ENCODE measurements at places on chromosomes 2 and 18.

- no peak for DNase-seq
Observed at GRCh38 chr18:59570796-59571195, 126.4 kb downstream of the CCBE1 start.

DNA sequence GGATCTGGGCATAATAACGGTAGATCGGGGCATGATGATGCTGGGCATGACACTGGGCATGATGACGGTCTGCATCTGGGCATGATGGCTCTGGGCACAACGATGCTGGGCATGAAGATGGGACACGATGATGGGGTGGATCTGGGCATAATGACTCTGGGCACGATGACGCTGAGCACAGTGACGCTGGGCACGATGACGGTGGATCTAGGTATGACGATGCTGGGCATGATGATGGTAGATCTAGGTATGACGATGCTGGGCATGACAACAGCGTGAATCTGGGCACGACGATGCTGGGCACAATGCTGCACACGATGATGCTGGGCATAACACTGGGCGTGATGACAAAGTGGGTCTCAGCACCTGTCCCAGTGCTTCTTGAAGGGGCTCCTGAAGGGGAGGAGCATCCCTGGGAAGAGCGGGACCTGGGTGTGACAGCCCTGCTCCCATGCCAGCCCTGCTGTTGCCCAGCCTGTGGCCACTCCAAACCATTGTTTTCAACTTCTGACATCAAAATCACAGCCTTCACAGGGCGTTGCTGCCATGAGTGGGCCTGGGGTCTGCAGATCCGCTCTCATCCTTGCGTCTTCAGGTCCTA lies 30.4 kb upstream of the ALLC start:
- DNase-seq = no peak

- no peak for DNase-seq
Observed at GRCh38 chr2:158513841-158514240, 57.1 kb downstream of the PKP4 start.

- DNase-seq = no peak
Observed at GRCh38 chr2:191994749-191995148, 147.9 kb upstream of the CAVIN2 start.

DNA sequence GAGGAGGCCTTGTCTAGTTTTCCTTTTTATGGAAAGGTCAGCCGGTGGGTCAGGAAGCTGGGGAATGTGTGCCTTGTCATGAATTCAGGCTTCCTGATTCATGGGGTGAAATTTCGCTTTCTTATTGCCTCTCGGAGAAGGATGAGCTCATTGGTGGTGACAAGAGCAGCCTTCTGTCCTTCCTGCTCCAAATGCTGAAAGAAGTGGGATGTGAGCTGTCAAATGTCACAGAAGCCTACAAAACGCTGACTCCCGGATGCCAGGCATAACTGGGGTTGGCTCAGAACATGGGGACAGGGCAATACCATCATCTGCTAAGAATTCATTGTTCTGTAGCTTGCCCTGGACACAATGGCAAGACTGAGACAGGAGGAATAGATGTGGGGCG lies 55.8 kb upstream of the FAM136A start:
- DNase-seq = no peak

- DNase-seq = no peak
Observed at GRCh38 chr2:12293874-12294273, 422.9 kb upstream of the TRIB2 start.

DNA sequence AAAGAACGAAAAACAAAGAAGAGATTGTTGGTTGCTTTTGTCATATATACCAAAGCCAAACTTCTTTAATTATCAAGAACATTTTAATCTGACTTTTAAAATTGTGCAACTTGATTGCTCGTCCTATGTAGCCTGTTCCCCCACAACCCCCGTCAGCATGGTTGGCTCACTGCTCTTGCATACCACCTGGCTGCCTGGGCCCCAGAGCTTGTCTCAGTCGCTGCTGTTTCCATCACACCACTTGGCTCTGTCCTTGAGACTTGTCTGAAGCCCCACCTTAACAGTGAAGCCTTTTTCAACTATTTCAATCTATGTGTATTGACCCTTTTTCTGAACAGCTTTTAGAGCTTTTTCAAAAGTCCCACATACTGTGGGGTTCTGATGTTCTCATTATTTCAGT lies 270.8 kb downstream of the ZNF407 start:
- no peak for DNase-seq

DNA sequence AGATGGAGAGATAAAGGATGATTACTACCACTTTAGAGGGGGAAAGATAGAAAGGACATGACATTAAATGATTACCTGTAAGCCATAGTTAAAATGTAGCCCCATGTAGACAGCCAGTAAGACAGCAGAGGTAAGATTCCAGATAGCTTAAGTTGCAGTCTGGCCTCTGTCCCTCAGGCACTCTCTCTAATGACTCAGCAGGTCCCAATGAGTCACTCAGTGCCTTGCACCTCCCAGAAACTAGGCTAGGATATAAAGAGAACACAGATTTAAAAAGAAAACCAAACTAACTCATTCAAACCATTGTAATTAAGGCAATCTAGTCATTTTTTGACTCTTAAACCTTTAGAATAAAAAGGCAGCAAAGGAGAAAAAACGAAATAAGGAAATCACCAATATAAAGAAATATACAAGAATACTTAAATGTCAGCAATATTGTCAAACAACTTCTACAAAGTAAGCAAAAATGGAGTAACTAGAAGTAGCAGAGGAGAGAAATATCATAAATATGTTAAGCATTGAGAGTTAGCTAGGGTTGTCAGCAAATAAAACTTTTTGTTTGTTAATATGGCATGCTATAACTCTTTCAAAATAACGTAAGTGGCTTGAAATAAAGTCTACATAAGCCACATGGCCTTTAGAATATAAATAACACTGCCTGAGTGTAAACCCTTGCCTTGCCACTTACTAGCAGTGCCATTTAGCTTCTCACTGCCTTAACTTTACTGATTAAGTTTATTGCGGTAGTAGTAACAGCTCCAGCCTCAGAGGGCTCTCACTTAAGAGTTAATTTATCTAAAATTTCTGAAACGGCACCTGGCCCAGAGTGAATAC lies 48.5 kb downstream of the SOCS6 start:
- DNase-seq = no peak

DNA sequence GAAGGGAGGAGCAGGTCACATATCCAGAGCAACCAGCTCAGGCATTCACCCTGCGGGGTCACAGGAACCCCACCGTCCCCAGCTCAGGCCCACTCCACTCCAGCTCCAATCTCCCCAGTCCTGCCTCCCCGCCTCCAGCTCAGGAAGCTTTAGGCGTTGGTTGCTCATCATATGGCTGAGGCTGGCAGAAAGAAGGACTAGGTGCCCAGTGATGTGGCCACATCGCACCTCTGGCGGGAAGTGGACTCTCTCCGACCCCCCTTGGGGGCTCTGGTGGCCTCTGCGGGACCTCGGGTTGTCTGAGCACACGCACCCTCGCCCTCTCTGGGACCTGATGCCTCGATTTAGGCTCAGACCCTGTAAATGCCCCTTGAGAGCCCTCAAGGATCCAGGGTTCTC lies 187.7 kb downstream of the ZFP36L2 start:
- no peak for DNase-seq

GRCh38 chr2:141697035-141697434 lies 433.8 kb downstream of the LRP1B start:
- DNase-seq = no peak

GRCh38 chr18:29753379-29753778 lies 1289.2 kb downstream of the DSC3 start:
- DNase-seq = no peak

- no peak for DNase-seq
Observed at GRCh38 chr2:160277151-160277550, 77.1 kb upstream of the ITGB6 start.

DNA sequence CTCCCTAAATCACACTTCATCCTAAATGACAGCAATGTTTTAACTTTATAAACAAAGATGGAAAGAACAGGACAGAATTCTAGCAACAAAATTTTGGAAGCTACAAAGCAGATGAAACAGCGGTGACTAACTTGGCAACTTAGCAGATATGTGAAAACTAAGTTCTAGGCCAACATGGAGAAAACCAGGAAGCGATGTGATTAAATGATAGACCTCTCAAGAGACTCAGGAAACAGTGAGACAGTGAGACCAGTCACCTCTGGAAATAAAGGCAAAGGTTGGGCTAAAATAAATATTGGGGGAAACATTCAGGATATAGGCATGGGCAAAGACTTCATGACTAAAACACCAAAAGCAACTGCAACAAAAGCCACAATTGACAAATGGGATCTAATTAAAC lies 24.4 kb upstream of the ZBTB7C start:
- no peak for DNase-seq

DNA sequence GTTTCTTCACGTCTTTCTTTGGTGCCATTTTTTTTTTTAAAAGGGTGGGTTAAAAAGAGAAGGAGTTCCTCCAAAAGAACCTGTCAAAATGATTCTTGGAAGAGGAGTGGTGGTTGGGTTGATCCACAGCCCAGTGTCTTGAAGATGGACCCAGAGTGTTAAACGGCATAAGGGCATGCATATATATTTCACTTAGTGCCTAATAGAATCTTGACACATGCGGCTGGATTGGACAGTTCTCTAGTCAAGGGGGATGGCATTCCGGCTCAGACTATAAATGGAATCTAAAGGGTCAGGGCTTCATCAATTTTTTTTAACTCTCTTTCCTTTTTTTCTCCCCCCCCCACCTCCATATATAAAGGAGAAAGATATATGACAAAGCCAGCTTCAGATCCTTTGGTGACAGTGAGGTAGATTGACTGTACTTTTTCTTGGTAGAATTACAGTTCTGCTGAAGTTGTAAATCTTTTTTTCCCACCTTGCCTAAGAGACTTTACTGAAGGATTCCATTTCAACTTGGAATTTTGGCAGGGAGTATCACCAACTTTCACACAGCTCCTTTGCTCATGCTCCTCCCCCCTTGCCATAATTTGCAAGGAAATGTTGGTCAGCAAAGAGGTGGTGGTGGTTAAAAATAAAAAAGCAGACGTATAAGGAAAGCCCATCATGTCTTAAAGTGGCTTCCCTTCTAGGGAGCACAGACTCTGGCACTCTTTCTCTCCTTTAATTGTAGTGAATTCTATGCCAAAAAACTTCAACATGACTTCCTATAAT lies at the start of gene MYL1:
Gene MYL1, minus strand, starts transcription at position 160 of the 774 bp plus-strand sequence. Its CDS starts 132 bp downstream, at position 28.
- DNase-seq = no peak

- no peak for DNase-seq
Observed at GRCh38 chr2:29165362-29166241, 50.4 kb downstream of the CLIP4 start.

DNA sequence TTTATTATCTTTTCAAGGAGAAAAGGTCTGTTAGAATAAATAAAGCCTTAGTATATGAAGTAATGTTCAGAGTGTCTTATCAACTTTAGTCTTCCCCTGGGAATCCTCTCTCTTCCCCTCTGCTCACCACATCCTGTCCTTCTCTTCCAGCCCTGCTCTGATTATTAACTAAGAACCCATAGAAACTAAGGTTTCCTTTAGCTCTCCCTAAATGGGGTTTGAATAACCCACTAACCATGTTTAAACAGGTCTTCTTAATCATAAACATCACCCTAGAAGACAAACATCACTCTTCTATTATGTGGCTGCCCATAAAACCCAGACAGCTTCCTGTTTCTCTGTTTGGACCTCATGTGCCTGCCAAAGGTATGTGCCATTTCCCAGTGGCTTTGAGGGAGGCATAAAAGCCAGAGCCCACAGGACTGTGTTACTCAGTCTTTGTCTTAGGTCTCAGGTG lies 50.1 kb downstream of the SLC14A1 start:
- DNase-seq = no peak

- no peak for DNase-seq
Observed at GRCh38 chr2:127086990-127087790, 19.8 kb downstream of the BIN1 start.

DNA sequence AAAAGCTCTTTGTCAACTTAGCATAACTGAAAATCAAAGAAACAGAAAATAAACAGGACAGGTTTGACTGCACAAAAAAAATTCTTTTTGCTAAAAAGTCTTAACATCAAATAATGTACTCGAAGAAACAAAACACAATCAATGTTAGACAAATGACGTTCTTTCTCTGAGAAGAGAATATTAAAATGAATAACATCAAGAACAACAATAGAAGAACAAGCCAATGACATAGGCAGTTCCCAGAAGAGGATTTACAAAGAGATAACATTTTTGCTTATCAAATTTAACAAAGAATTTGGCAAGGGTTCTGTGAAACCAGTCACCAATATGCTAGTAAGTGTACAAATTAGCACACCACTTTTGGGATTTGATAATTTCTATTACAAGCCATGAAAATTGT lies 5.8 kb downstream of the GPR55 start:
- no peak for DNase-seq

DNA sequence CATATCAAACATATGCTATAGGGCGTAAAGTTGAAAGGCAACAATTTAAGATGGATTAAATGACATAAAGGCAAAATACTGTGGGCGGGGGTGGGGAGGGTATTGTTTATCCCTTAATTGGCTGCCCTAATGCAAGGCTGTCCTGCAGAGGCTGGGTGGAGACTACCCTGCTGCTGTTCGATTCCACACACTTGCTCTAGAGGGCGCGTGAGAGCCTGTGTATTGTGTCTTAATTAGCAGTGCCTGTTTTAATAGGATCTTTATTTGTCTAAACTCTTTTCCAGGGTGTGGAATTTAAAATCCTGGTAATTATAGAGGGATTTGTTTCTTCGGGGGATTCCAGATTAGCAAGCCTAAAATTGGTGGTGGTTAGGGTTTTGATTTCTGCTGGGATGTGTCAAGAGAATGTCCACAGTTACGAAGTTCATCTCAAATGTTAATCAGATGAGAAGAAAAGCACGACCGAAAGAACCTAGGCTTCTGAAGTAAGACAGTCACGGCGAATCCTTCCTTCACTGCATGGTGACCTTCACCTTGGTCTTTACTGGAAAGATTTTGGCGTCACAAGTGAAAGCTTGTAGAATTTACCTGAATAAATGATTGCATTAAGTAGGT lies 103.5 kb upstream of the MAP3K20 start:
- peak; percentile 51 for DNase-seq

DNA sequence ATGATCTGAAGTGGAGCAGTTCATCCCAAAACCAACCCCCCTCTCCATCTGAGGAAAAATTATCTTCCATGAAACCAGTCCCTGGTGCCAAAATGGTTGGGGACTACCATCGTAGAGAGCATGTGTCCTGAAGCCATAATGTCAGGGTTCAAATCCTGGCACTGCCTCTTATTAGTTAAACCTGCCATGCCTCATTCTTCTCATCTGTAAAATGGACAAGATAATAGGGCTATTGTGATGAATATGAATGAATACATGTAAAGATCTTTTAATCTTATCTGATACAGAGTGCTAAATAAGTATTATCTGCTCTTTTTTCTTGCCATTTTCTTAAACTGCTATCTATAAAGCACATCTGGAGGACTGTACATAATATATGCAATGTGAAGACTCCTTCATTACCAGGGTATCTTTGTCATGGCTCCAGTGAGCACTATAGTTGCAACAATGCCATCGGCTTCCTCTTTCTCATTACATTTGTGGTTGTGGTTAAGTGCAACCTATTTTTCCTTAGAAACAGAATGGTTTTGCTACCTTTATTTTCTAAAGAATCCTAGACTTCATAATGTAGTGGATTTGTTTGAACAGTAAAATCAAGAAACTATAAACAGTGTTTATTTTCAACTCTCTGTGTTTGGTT lies 27.0 kb downstream of the MFSD6 start:
- DNase-seq = no peak

GRCh38 chr2:40032650-40033319 lies 253.7 kb upstream of the THUMPD2 start:
- DNase-seq = no peak

- no peak for DNase-seq
Observed at GRCh38 chr2:142234741-142235140, 103.9 kb upstream of the LRP1B start.

GRCh38 chr18:55370936-55371335 lies 217.1 kb downstream of the TCF4 start:
- DNase-seq = no peak
